ENCODE measurements at places on chromosomes 7 and 10. TPM values are rescaled to one million over a fixed set of nuclear protein-coding genes. Genes with fewer than 3 reads are reported as not detected.
A peak's percentile ranks its signal among the peaks of the same experiment; 100 is the strongest.

Gene INSYN2A
- not detected for total RNA-seq

Gene TBX20
- 0.34 TPM for total RNA-seq

DNA sequence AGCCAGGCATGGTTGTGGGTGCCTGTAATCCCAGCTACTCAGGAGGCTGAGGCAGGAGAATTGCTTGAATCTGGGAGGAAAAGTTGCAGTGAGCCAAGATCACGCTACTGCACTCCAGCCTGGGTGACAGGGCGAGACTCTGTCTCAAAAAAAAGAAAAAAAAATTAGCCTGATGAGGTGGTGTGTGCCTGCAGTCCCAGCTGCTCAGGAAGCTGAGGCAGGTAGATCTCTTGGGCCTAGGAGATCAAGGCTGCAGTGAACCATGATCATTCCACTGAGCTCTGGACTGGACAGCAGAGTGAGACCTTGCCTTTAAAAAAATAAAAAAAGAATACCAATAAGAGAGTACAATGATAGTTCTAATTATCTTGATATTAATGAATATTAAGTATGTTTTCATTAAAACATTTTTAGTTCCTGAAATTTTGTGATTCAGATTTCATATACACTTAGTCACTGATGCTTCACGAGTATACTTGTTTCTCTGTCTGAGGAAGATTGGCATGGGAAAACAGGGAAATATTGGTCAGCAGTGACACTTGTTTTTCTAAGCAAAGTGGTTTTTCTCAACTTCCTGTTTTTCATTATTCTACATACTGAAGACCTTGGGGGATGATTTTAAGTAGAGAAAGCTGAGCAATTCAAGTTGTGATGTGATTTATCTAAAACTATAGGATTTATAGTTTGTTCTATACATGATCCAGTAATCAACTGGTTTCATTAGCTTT is 76.8 kb downstream of the ADK start:
- peaks cover 19% of the 10 kb centered on the region for H3K4me1 ChIP-seq
- H3K27me3 ChIP-seq: no peaks in the 10 kb centered on the region
- H3K4me3 ChIP-seq: peak overlapping the region; percentile 63
- peak overlapping the region; percentile 80 for H3K27ac ChIP-seq

DNA sequence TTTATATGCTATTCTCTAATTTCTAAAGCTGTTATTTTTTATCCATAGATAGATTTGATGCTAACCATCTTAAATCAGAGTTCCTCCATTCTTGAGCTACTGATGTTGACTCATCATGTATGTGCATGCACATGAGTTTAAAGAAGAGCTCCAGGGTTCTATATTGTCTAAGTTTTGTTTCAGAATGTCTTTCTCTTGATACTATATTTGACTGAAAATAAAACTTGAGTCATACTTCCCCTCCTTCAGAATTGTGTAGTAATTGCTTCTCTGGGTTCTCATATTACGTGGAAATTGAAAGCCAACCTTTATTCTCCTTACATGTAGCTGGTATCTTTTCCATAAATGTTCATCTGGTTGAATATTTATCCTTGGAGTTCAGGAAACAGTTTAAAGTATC is 89.4 kb downstream of the LRRTM3 start:
- H3K36me3 ChIP-seq: no peaks in the 10 kb centered on the region
- DNase-seq: no peak
- H3K27ac ChIP-seq: no peak overlapping the region
- no peaks in the 10 kb centered on the region for H3K4me1 ChIP-seq
- no peaks in the 10 kb centered on the region for H3K27me3 ChIP-seq

Gene CALN1
- total RNA-seq: not detected

DNA sequence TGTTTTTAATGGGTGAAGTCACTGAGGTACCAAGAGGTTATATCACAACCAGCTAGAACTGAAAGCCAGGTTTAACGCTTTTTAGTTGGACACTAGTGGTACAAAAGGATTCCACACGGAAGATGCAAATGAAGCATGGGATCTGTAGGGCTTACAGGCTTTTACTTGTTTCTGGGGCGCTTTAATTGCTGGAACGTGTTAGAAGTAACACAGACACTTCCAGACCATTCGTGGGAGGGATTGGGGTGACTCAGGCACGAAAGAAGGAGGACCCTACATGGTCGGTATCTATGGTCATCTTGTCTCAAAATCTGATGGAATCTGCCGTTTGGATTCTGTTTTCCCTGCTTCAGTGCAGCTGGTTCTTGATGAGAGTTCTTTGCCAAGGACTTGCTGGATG is 1.0 kb downstream of the YKT6 start:
- peaks cover 13% of the 10 kb centered on the region for H3K36me3 ChIP-seq
- peaks cover 25% of the 10 kb centered on the region for H3K4me1 ChIP-seq
- peak overlapping the region; percentile 56 for H3K27ac ChIP-seq

Gene STRIP2
- total RNA-seq: 4.4 TPM
